ENCODE measurements at places on chromosomes 2 and 18.

DNA sequence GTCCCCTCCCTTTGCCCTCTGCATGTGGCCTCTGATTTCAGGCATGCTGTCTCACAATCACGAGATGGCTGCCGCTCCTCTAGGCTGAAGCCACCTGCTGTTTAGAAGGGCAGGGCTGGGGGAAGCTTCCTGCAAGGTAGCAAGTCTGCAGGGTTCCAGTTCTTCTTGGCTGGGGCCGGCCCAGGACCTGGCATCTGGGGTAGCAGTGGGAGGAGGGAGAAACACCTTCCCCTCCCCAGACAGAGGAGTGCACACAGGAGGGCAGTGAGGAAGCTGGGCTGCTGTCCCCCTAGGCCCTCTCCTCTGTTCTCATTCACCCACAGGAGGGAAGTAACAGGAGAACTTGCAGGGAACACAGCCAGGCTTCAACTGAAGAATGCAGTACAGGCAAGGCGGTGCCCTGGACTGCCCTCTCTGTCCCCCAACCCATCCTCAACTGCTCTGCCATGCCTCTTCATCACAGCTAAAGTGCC is 345.9 kb upstream of the HS6ST1 start:
- DNase-seq, result no peak

DNA sequence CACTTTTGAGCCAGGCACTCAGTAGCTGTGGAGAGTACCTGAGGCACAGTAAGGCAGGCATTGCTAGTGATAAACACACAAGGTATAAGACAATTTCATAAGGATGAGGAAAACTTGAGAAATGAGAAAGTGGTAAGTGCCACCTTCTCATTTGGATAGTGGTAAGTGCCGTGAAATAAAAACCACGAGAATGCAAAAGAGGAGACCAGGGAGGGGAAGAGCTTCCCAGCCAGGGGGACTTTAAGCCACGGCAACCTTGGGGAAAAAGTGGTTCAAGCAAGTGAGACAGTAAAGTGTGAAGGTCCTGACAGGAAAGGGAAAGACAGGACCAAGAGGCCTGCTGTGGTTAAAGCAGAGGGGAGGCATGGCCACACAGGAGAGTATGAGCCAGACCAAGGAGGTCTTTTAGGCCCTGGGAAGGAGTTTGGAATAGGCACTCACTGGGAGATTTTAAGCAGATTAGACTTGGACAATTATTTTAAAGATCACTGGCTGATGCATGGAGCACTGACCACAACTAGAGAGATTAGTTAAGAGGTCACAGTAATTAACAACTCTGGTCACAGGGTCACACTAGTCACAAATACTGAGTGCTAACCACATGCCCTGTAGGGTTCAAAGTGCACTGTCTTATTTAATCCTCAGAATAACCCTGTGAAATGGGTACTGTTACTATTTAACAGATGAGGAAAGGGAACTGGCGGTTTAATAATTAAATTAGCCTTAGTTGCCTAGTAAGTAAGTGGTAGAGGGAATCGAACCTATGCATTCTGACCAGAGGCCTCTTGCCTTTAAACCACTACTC is 50.1 kb downstream of the THOC1 start:
- DNase-seq, result peak; percentile 18

GRCh38 chr2:9556121-9556743 is 602 bp upstream of the ADAM17 start:
- no peak for DNase-seq

- peak; percentile 94 for DNase-seq
Measured at GRCh38 chr2:27582695-27583389, at the start of gene ZNF512. Gene ZNF512 (plus strand): TSS chr2:27583042. CDS start chr2:27583113, 71 bp downstream.

DNA sequence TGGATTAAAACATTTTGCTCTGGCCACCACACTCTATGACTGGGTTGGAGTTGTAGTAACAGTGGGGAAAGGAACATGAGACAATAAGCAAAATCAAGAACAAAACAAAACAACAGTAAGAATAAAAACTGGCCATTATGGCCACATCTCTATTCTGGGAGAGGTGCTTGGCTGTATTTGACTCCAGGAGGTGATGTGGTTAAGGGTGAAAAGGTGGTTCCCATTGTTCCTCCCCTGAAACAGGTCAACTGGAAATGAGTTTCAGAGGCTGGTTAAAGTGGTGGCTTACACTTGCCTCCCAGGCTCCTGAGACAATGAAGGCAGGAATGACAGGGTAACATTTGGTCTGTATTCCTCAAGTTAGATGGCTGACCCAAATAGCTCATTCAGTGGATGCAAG is 67.3 kb upstream of the FANCL start:
- no peak for DNase-seq

DNA sequence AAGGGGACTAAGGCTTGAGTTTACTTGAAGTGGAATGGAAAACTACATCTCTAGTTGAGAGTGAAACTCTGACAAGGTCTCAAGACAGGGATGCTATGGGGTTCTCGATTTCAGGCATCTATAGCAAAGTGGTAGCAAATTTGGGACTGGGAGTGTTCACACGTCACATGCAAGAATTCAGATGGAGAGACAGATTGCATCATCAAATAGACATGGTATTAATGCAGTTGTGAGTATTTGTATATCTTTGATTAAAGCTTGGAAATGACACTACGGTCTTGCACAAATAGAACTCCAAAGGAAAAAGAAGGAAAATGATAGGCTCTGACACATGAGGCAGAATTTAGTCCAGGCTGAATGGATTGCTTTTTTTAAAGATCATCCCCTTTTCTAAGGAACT is 1061.6 kb upstream of the FANCL start:
- no peak for DNase-seq

- DNase-seq, result no peak
Measured at GRCh38 chr2:156800065-156800653, 364.0 kb downstream of the GPD2 start.

DNA sequence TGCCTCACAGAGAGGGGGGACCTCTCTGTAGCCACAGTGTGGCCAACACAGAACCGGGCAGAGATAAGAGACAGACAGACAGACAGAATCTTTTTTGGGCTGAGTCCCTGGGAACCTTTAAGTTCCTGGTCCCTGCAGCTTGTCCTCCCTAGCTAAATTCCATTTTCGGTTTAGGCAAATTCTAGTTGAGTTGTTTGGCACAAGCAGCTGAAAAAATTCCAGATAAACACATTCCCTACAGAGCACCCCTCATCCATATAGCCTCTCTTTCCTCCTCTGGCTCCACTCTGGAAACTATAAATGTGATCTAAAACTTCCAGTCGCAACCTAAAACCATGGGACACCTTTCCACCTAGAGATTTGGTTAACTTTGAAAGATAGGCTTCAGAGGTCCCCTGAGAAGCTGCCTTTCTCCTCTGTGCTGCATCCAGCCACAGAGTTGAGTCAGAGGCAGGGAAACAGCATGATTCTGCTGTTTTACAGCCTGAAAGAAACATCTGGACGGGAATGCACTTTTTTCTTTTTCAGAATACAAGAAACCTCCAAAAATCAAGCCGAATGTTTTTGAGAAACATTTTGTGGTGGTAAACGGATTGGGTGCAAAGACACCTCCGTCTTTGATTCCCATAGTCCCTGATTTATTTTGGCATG is 30.9 kb downstream of the SLC4A3 start:
- no peak for DNase-seq

All from kidney tubule cell (primary cell).